ENCODE measurements at places on chromosomes 16 and 17. TPM values are rescaled to one million over a fixed set of nuclear protein-coding genes. Genes with fewer than 3 reads are reported as not detected.

The CCL5 gene
- polyA plus RNA-seq: 4.8 TPM

The KCNJ2 gene
- polyA plus RNA-seq: 0.84 TPM

The PRPSAP2 gene
- polyA plus RNA-seq: 19.2 TPM

The CPHXL2 gene
- not detected for polyA plus RNA-seq

The GCGR gene
- polyA plus RNA-seq: 0.16 TPM

The SHCBP1 gene
- polyA plus RNA-seq: 0.47 TPM

The ESRP2 gene
- polyA plus RNA-seq: 7.1 TPM

The MYCBPAP gene
- polyA plus RNA-seq: 0.23 TPM

The ADAD2 gene
- 0.47 TPM for polyA plus RNA-seq

The CCL17 gene
- not detected for polyA plus RNA-seq

The RNF157 gene
- polyA plus RNA-seq: 5.8 TPM

The PERCC1 gene
- not detected for polyA plus RNA-seq

The PDE6G gene
- 1.2 TPM for polyA plus RNA-seq
